Globus pallidus (tissue), 1 donor: ENCODE measurements at places on chromosomes 12 and 14.

GRCh38 chr14:26765768-26766520, 168.1 kb upstream of the NOVA1 start:
- peak; percentile 13 for DNase-seq

DNA sequence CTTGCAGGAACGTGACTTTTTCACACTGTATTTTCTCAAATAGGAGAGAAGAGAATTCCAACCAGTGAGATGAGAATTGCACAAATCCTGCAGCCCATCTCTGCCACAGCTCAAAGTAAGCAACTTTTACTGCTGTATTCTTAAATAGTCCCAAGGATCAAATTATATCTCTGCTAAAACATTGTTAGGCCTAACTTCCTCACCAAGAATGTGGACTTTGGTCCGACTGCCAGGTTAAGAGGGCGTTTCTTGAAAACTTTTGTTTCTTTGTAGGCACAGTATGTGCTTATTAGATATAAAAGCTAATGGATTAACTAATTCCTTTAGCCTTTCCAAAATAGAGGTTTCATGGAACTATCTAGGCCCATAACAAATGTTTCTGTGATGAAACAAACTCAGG, 61.4 kb upstream of the IFNG-AS1 start:
- no peak for DNase-seq

DNA sequence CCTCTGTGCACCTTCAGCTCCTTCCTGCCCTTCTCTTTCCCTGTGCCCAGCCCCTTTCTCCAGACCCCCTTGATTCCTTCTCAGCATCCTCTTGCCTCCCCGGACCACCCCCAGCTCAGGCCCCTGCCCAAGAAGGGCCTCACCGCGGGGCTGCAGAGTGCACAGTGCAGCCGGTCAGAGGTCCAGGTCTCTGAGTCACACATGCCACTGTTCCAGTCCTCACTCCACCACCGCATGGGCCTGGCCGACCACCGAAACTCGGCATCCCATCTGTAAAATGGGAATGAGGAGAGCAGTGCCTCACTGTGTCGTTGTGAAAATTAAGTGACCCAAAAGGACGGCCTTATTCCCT, 13.3 kb downstream of the BDKRB1 start:
- DNase-seq: no peak

DNA sequence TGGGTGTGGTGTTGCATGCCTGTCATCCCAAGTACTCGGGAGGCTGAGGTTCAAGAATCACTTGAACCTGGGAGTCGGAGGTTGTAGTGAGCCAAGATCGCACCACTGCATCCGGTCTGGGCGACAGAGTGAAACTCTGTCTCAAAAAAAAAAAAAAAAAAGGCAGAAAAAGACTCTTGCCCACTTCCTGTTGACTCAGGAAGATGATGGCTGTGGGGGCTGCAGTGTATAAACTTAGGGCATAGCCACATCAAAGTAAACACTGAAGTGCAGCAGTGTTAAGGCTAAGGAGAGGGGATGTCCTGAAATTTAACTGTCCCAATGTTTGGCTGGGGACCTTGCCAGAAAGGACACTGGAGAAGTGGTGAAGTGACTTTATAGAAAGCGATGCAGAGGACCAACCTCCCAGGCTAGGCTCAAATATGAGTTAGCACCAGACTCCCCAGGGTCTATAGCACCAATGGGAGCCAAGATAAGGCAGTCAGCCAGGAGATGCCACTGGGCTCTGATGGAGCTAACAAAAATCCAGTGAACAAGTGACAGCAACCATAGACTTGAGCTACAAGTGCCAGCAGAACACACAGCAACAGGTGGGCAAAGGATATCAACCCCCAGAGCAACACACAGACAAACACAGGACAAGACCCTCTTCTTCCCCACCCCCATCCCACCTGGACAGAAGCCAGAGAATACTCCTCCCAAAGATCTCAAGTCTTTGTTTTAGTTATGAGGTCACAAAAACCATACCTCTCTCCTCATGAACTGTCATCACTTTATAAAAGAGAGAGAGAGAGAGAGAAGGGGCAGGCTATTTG, 28.0 kb downstream of the NELL2 start:
- DNase-seq: no peak

- no peak for DNase-seq
Measured at GRCh38 chr14:68694516-68695235, 98.2 kb downstream of the ZFP36L1 start.

GRCh38 chr12:272942-273341, 10.3 kb upstream of the SLC6A13 start:
- DNase-seq: no peak

GRCh38 chr14:52949249-52949648, 1.6 kb downstream of the FERMT2 start:
- no peak for DNase-seq

GRCh38 chr12:57461276-57461916, 1.8 kb downstream of the GLI1 start:
- peak; percentile 30 for DNase-seq

GRCh38 chr12:64744422-64745258, 14.6 kb downstream of the GNS start:
- no peak for DNase-seq

GRCh38 chr12:128421375-128421774, 154.4 kb downstream of the TMEM132C start:
- no peak for DNase-seq

- peak; percentile 67 for DNase-seq
Measured at GRCh38 chr14:97977651-97978261, 1180.6 kb downstream of the VRK1 start.

GRCh38 chr12:93759512-93760081, 82.4 kb downstream of the CRADD start:
- no peak for DNase-seq

- no peak for DNase-seq
Measured at GRCh38 chr12:39984670-39985069, 121.2 kb downstream of the SLC2A13 start.

- DNase-seq: no peak
Measured at GRCh38 chr12:93363841-93364297, 13.9 kb upstream of the NUDT4 start.

- no peak for DNase-seq
Measured at GRCh38 chr12:32402170-32402569, 2.8 kb downstream of the FGD4 start.

GRCh38 chr14:69651664-69652063, 40.3 kb downstream of the SUSD6 start:
- DNase-seq: no peak

GRCh38 chr12:100899301-100899700, 104.7 kb downstream of the ANO4 start:
- no peak for DNase-seq

GRCh38 chr12:52441320-52441911, 7.2 kb upstream of the KRT75 start:
- DNase-seq: no peak

- DNase-seq: no peak
Measured at GRCh38 chr12:123101526-123101925, 49.4 kb downstream of the PITPNM2 start.

GRCh38 chr12:94459728-94460615, at the start of gene CEP83:
TSS of gene CEP83 (minus strand) at chr12:94459867. CDS start at chr12:94412490, 47,377 bp downstream.
- peak; percentile 96 for DNase-seq
